ENCODE measurements at places on chromosomes 12 and 14.

- DNase-seq, result no peak
Observed at GRCh38 chr14:99094901-99095300, 177.1 kb downstream of the BCL11B start.

DNA sequence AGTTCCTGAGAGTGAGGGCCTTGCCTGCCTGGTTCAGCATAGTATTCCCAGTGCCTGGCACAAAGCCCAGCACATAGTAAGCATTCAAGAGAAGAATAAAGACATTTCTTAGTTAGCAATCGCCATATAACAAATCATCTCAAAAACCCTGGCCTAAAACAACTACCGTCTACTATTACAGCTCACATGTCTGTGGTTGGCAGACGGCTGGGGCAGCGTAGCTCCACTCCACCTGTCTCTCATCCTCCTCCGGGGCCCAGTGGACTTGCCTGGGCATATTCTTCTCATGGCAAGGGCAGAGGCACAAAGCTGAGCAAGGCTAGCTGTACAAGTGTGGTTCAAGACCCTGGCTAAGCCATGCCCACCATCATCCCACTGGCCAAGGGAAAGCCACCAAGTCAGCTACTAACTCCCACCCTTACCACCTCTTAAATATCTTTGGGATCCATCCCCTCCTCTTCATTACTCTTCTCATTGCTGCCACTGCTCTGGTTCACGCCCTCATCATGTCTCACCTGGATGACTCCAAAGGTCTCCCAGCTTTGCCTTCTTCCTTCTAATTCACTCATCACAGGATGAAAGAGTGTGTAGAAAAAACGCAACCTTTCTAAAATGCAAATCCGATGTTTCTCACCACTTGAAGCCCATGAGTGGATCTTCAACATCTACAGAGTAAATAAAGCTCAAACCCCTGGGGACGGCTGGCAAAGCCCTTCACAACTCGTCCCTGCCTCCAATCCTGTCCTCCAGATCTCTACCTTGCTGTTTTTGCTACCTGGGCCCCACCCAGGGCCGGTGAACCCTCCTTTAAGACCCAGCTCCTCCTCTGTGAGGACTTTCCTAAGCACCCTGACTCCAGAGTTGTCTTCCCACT, 10.4 kb downstream of the TMEM229B start:
- no peak for DNase-seq

- DNase-seq, result no peak
Observed at GRCh38 chr12:47903151-47903611, 1.6 kb downstream of the VDR start.

DNA sequence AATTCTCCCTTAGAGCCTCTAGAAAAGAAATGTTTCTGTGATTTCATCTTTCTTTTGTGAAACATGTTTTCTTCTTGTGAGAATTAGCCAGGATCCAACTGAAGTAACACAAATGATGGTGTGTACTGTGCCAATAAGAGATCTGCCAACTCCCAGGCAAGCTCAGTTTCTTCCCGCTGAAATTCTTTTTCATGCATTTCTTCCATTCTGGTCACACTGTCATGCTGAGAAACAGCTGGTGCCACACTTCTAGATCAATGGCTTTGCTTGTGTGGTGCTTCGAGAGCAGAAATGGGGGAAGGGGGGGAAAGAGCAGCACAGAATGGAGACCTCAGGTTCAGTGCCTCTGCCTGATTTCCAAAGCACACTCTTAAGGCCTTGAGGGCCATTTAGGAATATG, 41.4 kb upstream of the FGF6 start:
- no peak for DNase-seq

DNA sequence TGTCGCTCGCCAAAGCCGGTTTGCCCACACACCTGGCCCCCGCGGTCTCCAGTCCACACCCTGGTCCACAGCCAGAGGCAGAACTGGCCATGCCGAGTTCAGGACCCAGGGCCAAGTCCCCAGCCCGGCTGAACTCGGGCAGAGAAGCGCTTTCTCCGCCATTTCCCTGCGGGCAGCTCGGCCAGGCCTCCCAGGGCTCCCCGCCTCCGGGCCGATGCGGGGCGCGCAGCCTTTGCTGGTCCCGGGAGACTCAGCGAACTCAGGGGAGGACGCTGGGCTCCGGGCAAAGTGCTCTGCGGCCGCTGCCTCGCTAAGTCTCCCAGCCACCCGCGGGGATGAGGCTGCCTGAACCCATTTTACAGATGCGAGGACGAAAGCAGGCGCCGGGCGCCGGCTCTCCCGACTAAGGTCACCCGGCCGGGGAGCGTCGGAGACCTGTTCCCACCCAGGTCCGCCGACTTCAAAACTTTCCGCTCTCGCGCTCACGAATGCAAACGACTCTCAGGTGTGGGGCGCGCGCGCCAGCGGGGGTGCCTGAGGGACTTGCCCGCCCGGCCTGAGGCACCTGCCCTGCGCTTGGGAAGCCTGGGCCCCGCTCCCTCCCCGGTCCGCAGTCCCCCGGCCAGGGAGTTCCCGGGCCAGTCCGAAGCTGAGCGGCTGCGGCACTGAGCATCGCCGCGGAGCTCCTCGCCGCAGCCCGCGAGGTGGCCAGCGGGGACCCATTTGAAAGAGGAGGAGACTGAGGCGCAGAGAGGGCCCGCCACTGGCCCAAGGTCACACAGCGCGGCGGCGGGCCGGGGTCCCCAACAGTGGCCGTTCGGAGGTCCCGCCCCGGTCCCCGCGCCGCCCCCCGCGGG, 627 bp downstream of the TESC start:
- no peak for DNase-seq

GRCh38 chr12:65881348-65881961, 57.2 kb downstream of the HMGA2 start:
- DNase-seq, result no peak

DNA sequence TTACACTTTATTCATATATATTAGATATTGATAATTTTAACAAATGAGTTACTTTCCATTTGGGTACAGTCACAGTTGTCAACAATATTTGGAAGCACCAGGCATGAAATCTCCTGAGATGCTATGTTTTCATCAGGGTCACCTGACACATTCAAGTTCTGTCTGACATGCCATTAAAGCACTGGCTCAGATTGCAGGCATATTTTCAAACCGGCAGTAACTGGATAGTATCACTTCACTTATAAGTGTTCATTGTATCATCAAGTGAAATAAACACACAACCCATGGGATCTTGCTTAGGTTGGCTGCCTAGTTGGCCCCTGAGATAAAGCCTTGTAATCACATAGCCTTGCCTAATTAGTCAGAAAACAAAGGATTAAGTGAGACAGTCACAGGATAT, 4.8 kb downstream of the IFNG start:
- DNase-seq, result no peak

Measured in occipital lobe (tissue), 3 donors.